Subcutaneous preadipocyte (primary cell): ENCODE measurements at places on chromosomes 5 and 9. TPM values are rescaled to one million over a fixed set of nuclear protein-coding genes. Genes with fewer than 3 reads are reported as not detected.

The SPINK13 gene
- total RNA-seq = not detected in 2 replicates

The SCGB3A2 gene
- not detected in 2 replicates for total RNA-seq

The CA9 gene
- total RNA-seq = 0.20 and 1.1 TPM in 2 replicates

The P4HA2 gene
- 69.0 and 107 TPM in 2 replicates for total RNA-seq

The CSNK1A1 gene
- 306 and 337 TPM in 2 replicates for total RNA-seq

The LTC4S gene
- total RNA-seq = not detected in 2 replicates

The ACTBL2 gene
- total RNA-seq = under 0.01 TPM in 1 of 2 replicates, not detected in the other
